ENCODE measurements at places on chromosomes 11 and 22.
A peak's percentile ranks its signal among the peaks of the same experiment; 100 is the strongest.

GRCh38 chr11:108524422-108524821, 26.2 kb upstream of the POGLUT3 start:
- no peak for DNase-seq

DNA sequence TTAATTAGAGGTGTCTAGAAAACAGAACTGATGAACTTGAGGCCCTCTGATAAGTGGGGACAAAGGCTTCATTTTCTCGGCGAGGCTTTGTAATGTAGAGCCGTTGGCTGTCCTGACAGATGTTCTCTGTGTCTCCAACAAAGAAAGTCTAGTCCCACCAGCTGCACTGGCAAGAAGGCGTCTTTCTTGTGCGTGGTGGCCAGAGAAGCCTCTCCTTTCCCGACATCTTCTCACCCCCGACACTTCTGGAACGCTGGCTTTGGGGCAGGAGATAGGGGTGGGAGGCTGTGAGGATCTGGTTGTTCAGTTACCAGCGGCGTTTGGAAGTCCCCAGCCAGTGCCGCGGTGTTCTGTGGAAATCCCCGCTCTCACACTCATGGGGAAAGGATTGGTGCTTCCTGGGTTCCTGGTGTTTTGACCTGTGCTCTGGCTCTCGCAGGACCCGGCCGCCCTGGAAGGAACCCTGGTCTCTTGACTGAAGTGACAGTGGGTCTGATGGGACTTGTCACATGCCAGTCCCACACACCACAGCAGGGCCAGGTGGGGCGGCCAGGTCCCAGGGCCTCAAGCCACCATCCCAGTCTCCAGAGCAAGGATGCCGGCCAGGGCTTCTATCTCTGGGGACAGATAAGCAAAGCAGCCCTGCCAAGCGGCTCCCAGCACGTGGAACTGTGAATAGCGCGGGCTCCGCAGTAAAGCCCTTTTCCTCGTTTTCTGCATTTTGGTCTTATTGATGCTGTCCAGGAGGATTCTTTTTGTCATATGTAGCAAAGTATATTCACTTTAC, 23.2 kb downstream of the FADS2 start:
- no peak for DNase-seq

- DNase-seq: peak; percentile 30
These were observed 868 bp upstream of the MYEOV start for GRCh38 chr11:69293087-69293486.

DNA sequence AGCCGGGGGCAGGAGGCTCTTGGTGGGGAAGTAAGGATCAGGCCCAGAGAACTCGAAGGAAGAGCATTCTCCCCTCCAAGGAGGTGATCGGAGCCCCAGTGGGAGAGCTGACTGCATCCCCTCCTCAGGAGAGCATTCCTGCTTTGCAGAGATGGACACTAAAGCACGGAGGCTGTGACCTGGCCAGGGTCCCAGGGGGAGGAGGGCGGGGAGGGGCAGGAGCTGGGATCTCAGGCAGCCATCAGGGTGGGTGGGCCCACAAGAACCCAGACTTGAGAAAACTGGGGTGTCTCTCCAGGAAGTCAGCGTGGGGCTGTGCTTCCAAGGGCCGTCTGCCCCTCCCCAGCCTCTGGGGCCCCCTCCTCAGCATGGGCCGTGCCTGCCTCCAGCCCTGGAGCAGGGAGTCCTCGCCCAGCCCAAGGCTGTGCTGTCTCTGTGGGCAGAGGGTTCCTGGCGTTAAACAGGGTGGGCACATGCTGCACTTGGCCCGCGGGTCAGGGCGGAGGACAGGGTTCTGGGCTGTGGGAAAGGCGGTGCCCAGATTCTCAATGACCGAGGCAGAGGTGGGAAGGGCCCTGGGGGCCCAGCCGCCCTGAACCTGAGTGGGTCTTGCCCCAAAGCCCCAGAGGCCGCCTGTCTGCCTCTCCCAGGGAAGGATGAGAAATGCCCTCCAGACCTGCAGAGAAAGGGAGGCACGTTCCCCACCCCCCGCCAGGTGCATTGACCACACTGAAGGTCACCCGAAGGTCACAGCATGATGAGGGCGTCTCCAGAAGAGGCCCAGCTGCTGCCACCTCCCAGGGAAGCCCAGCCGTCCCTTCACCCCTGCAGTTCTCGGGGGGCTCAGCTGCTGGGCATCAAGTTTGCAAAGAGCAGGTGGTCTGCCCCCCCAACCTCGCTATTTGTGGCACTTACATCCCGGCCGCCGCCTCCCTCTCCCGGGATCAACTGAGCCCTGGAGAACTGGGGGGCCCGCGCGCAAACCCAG, 643 bp downstream of the CEND1 start:
- no peak for DNase-seq

DNA sequence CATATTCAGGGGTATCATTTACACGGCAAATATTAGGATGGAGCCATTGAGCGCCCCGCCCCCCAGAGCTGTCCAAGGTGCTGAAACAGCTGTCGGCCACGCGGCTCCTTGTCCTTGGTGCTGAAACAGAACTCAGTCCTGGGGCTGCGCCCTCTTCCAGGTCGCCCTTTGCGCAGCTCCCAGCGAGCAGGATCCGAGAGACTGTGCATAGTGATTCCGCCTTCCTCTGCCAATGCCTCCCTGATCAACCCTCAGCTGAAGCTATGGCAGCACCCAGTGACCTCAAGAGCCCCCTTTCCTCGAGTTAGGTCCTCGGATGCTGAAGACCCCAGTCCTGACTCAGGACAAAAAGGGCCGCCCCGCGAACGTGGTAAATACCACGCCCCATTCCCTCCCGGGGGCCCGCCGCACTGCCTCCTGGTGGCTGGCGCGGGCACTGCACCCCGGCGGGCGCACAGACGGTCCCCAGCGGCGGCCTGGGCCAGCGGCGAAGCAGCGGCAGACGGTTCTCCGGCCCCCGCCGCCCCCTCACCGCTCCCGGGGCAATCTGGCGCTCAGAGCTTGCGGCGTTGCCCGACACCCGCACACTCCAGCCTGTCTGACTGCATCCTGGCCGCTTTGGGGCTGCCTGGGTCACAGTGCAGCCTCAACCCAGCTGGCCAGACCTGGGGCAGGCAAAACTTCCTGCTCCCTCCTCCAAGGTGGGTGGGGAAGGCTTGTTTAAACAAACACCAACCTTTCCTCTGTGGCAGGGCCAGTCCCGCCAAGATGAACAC, 13.4 kb downstream of the SYT7 start:
- DNase-seq: peak; percentile 95

Measured in neural progenitor cell (in vitro differentiated cells).